ENCODE measurements at places on chromosomes 13 and 19.

DNA sequence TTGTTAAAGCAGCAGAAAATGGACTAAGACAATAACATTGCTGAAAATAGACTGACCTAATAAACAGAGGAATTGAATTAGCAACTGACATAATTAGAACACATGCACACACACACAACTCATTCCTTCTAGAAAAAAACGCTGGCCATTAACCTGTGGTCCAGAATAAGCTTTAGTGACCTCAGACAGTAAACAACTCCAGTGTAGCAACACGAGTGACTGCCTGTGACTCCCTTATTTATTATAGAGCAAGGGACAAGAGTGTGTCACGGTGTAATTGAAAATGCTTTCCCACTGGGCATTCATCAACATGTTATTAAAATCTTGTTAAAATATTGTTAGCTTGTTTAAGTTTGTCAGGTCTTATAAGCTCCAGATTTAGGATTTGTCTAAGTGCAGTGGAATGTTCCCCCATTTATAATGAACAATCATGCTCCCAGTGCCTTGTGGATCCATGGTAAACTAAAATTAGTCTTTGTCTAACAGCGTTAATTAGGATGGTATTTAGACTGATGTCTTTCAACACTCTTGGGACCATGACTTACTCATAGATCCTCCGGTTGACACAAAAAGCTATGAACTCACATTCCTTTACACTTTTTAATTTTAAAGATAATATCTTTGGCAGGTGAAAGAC, 111.7 kb upstream of the IRS2 start:
- DNase-seq = no peak

DNA sequence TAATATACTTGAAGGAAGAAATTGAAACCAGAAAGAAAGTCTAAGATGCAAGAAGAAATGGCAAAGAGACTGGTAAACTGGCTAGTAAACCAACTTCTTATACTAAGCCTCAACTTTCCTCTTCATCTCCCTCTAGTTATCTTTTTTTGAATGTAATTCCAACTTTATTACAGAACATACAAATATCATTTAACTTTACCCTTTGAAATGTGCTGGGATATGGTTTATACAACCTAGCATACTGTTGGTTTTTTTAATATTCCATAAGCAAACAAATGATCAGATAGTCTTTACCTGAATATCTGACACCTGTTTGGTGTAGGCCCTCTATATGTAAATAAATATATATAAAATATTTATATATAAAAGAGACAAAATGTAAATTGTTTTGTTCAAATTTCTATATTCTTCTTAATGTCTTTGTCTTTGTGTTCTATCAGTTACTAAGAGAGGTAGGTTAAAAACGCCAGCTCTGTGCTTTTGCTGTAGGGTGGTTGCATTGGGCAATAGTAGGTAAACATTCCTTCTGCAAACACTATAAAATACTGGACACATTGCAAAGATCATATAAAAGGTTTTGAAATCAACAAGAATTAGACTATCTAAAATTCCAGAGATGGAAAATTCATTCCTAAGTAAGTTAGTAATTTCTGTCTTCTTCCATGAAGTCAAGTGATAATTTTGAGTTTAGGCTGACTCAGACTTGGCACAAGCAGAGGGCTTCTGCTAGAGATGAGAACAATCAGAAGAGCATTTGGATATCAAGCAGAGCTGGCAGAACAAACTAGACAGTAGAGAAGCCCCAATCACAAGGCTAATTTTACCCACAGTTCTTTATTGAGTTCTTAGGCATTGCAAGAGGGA, 383.3 kb downstream of the RFC3 start:
- DNase-seq = no peak

GRCh38 chr13:27534108-27534980, 84.0 kb upstream of the MTIF3 start:
- DNase-seq = no peak

GRCh38 chr19:50897612-50898011, 13.6 kb downstream of the KLK4 start:
- DNase-seq = no peak

DNA sequence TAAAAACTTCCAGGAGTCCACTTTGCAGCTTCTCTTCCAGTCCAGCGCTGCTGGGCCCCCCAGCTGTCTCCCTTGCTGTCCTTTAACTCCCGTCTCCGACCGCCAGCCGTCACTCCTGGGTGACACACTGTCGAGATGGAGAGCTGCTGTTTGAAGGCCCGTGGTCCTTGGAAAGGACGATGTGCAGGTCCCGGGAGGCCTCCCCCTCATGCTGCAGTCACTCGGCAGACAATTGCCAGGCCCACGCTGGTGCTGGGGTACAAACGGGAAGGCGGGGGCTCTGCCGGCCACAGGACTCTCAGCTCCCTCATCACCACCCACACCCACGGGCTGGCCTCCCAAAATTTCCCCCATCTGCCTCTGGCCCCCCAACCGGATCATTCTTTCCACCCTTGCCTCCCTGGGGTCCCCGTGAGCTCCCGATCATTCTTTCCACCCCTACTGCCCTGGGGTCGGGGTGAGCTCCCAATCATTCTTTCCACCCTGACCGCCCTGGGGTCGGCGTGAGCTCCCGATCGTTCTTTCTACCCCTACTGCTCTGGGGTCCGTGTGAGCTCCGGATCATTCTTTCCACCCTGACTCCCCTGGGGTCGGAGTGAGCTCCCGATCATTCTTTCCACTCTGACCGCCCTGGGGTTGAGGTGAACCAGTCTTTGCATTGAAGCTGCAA, 16.0 kb upstream of the ZNF554 start:
- no peak for DNase-seq

GRCh38 chr19:57947088-57947418, 453 bp downstream of the ZNF256 start:
- DNase-seq = no peak

- DNase-seq = no peak
These were observed 5.1 kb downstream of the ZNF599 start for GRCh38 chr19:34767951-34768350.

DNA sequence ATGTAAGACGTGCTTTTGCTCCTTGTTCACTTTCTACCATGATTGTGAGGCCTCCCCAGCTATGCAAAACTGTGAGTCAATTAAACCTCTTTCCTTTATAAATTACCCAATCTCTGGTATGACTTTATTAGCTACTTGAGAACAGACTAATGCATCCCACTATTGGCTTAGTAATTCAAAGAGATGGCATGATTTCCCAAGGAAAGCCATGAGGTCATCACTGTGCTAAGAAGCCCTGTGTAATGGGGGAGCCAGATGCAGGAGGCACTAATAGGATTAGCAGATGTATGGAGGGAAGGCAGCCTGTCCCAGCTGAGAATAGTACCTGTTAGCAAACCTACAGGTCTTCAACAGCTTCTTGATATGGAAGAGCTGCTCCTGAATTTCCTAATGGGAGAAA, 38.1 kb downstream of the RUBCNL start:
- no peak for DNase-seq
